ENCODE measurements at places on chromosomes 6 and 20.

DNA sequence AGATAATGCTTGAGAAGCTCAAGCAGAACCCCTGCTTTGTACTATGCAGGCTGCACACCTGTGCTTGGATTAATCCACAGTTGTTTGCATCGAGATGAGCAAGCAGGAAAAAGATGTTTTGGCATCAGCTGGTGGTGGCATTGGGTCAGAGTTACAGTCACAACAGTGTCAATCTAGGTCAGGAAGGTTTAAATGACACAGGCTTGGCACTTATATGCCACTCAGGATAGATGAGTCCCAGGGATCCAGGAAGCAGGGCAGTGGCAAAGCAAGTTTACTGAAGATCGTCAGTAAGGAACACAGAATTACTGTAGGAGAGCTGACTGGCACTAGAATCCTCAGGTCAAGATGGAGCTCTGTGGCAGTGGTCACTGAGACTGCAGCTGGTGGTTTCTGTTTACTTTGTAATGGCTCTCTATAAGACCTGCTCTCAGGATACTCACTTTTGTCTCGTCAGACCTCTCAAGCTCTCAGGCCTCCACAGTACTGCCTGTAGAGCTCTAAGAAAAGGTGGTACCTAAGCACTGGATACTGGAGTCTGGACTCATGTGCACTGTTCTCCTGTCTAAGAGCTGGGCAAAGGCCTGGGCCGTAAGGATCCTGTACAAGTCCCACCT, 110.1 kb upstream of the HS3ST5 start:
- DNase-seq = no peak

DNA sequence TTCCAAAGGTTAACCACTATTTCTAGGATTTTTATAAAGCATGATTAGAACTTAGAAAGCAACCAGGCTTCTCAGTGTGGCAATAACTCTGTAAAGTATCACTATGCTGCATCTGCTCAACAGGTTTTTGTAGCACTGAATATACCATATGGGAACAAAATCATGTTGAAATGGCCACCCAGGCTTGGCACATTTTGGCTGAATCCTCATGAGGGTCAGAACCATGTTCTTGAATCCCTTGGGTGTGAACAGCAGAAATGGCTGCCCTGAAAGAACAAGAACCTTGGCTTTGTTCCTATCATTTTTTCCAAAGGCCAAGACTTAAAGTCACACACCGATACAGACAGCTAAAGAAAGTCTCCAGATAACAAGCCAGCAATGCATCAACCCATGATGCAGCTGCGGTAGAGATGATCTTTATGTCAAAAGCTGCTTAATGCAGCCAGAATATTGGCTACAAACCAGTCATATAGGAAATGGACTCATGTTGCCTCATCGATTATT, 283.0 kb upstream of the NOX3 start:
- no peak for DNase-seq

DNA sequence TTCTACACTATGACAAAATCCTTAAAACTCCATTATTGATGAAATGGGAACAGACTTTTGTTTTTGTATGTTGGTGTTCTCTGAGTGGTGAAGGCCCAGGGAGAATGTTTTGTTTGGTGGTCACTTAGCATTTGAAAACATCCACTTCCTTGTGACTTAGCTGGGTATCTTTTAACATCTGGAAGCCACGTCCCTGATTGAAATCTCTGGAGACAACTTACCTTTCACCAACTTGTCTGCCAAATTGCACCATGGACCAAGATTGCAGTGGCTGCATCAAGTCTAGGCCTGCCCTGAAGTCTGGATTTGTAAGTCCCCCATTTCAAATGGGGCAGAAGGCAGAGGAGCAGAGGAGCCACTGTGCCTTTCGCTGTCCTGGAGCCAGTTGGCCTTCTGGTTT, 534 bp upstream of the EFCAB8 start:
- DNase-seq = no peak

DNA sequence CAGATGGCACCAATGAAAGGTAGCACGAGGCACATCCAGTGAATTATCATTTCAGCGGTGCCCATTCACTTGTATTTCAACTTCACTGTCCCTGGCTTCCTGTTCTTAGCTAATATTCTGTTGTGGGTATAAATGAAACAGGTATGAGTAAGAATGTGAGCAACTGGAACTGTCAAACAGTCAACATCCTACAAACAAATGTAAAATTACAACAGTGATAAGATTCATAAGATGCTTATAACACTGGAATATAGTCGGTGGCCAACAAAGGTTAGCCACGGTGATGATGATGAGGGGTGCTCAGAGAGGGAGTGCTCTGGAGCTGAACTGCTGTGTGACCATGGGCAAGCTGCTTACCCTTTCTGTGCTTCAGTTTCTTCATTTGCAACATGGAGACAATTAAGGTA, 74.9 kb upstream of the TOX2 start:
- no peak for DNase-seq

DNA sequence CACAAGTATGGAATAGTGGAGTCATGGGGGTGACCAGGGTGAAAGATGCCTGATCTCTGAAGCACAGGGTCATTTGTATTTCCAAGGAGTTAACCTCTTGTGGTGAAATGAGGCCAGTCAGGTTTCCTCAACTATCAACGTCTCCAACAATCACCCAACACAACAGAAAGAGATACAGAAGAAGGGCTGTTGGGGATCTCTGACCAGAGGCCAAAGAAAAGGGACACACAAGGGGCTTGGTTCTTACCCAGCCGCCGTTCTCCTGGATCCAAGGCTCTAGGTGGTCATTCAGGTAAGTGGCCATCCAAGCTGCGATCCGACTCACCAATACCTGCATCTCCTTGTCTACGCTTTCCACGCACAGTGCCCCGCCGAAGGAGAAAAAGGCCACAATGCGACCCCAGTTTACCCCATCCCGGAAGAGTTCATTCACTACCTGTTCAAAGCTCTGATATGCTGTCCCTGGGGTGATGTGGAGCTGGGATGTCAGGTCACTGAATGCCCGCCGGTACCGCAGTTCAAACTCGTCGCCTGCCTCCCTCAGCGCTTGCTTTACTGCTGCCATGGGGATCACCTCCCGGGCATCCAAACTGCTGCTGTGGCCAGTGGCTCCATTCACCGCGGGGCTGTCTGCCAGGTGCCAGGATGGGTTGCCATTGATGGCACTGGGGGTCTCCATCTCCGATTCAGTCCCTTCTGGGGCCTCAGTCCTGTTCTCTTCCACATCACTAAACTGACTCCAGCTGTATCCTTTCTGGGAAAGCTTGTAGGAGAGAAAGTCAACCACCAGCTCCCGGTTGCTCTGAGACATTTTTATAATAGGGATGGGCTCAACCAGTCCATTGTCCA, 1.0 kb downstream of the BCL2L1 start:
- DNase-seq = no peak

- DNase-seq = no peak
Observed at GRCh38 chr6:41162687-41163418, at the start of gene TREM2. TSS of gene TREM2 (minus strand) at chr6:41163116. CDS start at chr6:41163082, 34 bp downstream.

- no peak for DNase-seq
Observed at GRCh38 chr6:170153436-170154319, 137.2 kb downstream of the DLL1 start.

- DNase-seq = no peak
Observed at GRCh38 chr20:36917943-36918342, 33.6 kb downstream of the SAMHD1 start.

- no peak for DNase-seq
Observed at GRCh38 chr6:25962149-25963127, at the start of gene TRIM38. TSS of gene TRIM38 (plus strand) at chr6:25962802. CDS start at chr6:25966523, 3,721 bp downstream.

Measured in D721Med (cell line).